ENCODE measurements at places on chromosomes 1 and 21.

GRCh38 chr1:203521074-203521794, 27.3 kb downstream of the OPTC start:
- no peak for DNase-seq

GRCh38 chr1:94727846-94728715, 92.1 kb upstream of the SLC44A3 start:
- no peak for DNase-seq

DNA sequence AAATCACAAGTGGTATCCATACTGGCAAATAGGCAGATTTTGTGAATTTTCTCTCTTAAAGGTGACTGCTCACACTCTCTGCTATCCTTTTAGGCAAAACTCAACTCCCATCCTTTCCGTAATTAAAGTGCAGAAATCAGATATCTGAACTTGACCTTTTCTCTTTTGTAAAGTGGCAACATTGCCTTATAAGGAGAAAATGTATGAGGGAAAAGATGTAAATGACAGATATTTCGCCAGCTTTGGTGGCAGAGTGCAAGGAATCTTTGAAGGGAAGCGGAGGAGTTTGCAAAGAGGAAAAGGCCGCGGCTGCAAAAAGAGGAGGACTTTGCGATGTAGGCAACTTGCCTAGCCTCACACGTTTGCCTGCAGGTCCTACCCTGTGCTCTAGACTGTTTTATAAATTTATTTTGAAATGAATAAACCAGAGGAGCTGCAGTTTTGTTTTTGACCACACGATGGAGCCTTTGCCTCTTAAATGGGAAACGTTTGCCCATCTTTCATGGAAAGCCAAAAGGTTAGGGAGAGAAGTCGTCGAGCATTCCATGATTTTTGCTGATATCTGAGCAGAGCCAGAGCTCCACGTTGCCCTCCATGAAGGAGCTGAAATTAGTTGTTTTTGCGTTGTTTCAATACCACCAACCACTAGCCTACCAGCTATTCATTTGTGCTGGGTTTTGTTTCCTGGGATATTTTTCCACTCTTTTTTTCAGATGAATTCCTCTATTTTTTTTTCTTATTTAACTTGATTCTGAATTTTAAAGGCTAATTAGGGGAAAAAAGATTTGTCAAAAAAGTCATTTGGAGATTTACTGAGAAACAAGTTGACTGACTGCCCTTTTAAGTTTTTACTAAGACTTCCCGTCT, 242.3 kb downstream of the LMX1A start:
- peak; percentile 15 for DNase-seq

GRCh38 chr1:198486903-198487302, 53.6 kb downstream of the ATP6V1G3 start:
- no peak for DNase-seq

DNA sequence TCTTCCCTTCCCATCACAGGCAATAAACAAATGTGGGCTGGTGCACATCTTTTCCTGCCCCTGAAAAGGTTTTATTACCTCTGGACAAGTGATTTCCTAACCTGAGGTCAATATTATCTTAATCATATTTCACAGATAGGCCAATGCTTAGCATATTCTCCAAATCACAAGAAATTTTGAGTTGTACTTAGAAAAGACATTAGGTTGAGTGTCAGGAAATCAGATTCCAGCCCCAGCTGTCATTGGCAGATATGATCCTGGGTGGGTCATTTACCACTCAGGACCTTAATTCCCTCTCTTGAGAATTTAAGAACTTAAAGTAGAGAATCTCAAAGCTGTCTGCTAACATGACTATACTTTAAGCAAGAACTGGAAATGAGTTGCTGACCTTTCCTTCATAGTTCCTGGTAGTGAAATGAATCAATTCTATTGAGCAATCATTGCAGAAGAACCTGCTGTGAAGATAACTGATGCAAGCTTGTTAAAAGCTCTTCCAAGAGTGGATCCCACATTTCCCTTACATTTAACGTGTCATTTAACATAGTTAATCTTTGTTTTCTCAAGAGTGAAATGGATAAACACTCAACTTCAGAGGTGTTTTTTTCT, 46.4 kb upstream of the CR2 start:
- DNase-seq: peak; percentile 52

DNA sequence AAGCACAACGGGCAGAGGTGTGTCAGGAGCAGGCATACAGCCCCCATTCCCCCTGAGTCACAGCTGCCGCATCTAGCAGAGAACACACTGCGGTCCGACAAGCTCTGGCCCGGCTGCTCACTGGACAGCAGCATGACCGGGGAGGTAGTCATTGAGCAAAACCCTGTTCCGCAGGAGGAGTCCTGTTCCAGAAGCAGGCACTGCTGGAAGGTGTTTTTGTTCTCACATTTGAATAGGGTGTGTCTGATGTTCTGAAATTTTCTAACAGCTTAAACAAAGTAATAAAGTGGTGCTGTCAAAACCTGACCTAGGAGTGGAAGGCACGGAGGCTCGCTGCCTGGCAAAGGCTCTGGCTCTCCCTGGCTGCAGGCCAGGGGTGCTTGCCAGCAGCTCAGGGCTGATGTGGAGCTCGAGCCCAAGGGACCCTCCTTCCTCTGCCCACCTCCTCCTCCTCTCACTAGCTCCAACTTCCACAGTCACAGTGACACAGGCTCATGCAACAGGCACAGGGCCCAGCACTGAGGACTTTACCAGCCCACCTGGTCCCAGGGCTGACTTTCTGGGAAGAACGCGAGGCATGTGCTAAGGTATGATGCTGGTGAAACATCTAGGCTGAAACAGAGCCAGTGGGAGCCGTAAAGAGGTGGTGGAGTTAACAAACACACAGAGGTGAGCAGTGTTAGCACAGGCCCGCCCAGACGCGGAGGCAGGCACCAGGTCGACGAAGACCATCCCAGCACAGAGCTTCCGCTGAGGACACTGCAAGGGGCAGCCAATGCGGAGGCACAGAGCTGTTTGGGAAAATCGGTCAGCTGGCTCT, 118.6 kb upstream of the IFFO2 start:
- no peak for DNase-seq

- no peak for DNase-seq
These were observed 161.8 kb downstream of the DSCAM start for GRCh38 chr21:40685141-40685540.

DNA sequence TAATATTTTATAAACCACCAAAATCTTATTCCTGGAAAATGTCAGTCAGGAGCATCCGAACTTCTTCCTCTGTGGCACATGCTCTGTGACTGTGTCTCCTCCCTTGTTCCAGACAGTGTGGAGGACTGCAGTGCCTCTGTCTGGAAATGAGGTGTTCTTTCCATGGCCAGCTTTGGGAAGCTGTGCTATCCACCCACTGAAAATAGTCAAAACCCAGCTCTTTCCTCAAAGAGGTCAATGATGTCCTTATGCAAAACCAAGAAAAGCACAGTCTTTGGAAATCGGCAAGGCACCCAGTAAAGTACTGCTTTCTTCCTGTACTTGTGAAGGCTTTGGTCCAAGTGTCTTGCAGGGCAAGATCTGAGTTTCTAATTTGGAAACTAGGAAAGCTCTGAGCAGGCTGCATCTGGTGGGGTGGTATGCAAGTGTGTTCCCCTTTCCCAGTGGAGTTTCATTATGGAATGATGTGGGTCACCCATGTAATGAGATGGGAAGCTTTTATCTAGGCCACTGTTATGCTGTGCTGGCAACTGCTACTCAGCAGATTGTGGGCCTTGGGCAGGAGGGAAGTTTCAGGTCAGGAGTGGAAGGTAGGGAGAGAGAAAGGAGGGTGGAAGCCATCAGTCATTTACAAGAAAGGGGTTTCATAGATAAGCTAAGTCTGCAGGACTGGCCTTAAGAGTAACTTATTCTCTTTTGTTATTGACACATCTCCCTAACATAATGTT, 6.0 kb downstream of the KIAA0040 start:
- DNase-seq: no peak

DNA sequence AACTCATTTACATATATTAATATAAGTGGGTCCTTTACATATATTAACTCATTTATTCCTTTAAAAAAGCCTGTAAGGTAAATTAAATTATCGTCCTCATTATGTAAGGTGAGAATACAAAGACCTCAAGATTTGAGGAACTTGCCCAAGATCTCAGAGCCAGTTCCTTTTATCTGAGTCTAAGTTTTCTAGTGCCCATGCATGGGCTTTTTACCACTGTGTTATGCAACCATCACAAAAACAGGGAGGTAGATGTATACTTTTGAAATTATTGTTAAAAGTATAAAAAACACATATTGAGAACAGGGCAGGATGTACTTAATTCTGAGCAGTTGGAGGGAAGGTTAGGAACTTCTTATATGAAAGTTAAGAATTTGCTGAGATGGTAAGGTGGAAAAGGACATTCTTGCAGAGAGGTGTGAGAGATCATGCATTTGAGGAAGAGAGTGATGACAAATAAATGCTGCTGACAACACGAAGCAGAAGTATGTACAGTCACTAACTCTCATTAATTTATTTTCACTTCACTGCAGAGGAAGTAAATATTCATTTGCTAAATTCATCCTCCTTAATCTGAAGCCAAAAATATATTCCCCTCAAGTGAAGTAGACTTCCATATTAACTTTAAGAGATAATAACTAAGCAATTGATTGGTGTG, 28.9 kb upstream of the LYPLAL1 start:
- DNase-seq: no peak

DNA sequence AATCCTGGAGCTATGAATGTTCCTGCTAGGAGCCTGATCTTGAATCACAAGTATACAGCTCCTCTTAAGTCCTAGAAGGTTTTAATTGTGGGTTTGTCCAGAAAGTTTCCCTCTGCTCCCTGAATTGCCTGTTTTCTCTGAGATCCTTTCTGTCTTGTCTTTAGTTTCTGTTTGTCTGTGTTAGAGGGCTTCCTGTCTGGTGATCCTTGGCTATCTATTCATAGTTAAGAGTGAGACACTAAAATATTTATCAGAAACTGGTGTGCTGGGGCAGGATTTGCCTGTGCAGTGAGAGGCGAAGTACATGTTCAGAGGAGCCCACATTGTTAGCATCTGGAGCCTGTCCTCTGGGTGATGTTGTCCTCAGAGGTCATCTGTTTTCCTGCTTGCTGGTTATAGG, 45.4 kb downstream of the ETS2 start:
- DNase-seq: no peak

GRCh38 chr1:171141688-171142415, 43.2 kb upstream of the FMO2 start:
- DNase-seq: no peak

DNA sequence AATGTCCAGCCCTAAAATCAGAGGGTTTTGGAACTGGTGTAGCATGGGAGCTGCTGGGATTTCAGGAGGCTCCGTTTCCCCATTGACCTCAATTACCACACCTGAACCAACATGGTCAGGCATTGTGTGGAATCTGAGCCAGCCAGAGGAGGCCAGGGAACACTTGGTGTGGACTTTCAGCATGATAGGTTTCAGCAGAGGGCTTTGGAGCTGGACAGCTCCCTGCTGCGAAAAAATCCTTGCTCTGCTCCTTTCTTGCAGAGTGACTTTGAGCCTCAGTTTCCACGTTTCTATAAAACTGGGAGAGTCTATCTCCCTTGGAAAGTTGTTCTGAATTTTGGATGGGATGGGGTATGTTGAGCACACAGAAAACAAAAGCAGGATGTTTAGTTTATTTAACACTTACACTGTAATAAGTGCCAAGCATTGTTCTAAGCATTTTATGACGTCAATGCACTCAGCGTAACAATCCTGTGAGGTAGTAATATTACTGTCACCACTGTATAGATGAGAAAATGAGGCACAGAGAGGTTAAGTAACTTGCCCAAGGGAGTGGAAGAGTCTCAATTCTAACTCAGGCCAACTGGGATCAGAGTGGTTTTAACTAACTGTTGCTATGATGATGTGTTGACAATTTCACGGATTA, 168.0 kb downstream of the GRIK3 start:
- DNase-seq: no peak

GRCh38 chr1:154822233-154822632, 47.8 kb downstream of the KCNN3 start:
- no peak for DNase-seq

GRCh38 chr1:117036018-117036461, 24.1 kb upstream of the TTF2 start:
- no peak for DNase-seq

DNA sequence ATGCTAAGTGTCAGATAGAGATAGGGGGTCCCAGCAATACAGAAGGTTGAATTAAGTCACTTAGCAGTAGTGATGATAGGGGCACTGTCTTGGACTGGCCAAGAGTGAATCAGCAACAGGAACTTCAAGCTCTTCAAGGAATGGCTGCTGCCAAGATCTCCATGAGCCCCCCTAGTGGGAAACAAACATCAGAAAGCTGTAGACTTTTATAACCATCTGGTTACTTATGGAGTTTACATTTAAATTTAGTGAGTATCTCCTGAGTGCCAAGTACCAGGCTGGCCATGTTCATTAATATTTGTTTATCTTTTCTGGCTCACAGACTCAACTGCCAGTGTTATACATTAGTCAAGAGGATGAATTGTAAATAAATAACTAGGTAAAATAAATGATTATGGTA, 327.3 kb downstream of the TTLL7 start:
- DNase-seq: no peak

DNA sequence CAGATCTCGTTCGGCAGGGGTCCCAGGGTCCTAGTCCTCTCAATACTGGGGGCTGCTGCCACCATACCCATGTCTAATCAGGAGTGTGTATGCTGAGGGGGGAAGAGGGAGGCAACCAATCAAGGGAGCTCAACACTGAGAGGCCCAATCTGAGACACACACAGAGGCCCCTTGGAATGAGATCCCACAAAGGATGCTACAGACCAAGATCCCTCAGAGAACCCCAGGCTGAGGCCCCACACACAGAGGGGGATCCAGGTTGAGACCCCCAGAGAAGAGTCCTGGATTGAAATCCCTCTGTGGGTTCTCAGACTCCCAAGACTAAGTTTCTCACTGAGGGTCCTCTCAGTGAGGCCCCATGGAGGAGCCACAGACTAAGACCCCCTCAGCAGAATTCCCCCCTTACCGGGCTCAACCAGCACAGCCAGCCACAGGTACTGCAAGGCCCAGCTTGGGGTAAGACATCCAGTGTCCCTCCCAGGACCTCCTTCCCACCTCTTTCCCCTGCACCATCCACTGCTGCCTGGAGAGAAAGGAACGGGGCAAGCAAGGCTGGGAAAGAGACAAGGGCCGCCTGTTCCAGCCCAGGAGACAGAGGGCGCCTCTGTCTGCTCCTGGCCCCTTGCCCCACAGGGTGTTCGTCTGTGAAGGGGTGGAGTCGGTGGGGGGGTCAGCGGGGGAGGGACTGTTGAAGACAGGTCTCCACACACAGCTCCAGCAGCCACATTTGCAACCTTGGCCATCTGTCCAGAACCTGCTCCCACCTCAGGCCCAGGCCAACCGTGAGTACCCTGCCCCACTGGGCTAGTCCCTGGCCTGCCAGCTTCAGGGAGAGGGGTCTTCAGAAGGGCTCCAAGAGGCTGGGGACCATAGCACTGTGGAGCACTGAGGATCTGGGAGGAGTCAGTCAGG, at the start of gene S100A1:
S100A1 (plus strand) TSS at position 720 of the 912 bp plus-strand sequence. CDS start 2,088 bp downstream, outside the sequence.
- no peak for DNase-seq

GRCh38 chr21:45033791-45034555, 40.4 kb upstream of the ADARB1 start:
- no peak for DNase-seq

All from activated CD4-positive, alpha-beta T cell treated with anti-CD3 and anti-CD28 coated beads, Interleukin-2, Interleukin-4, amounts not matched to agents 100 ng/mL and 50 ng/mL, durations not matched to agents 16 hours and 8 hours (primary cell).